Activated CD4-positive, alpha-beta T cell treated with anti-CD3 and anti-CD28 coated beads, Interleukin-2, amount 10 ng/mL, durations not matched to agents 7 days and 5 days (primary cell): ENCODE measurements at places on chromosomes 3 and 15.
A peak's percentile ranks its signal among the peaks of the same experiment; 100 is the strongest.

- DNase-seq = no peak
These were observed 128.8 kb downstream of the MITF start for GRCh38 chr3:69867941-69868505.

- DNase-seq = no peak
These were observed 513.3 kb upstream of the CFAP20DC start for GRCh38 chr3:59563072-59563605.

DNA sequence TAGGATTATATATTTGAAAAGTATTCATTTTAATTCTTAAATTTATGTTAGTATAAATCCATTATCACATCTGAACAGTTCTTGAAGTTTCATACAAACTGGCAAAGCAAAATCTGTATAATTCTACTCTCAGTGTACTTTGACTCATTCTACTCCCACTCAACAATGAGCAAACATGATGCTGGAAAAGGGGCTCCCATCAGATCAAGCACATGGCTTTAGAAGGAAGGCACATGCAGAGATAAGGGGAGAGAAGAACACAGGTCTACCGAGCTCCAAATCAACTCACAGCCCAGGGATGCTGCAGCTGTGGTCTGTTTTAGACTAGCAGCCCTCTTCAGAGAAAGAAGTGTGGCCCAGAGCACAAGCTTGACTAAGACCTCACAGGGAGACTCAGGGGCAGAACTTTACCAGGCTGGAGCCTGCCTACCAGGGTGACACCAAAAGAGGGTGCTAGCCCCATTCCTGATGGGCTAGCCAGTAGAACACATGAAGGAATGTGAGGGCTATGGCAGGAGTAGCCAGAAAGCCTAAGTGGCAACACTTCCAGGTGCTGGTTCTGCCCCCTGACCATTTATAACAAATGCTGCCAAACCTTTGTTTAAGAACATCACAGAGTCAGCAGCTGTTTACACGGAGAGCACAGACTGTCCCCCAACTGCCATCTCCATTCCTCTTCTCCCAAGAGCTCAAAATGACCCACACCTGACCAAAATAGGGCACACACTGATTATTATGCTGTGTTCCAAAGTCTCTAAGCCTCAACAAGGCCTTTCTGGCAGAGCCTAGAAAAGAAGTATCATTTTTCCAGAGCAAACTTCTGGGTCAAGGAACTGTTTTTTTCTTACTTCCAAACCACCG is 19.5 kb downstream of the SEC22C start:
- DNase-seq = no peak

- no peak for DNase-seq
These were observed 155.0 kb downstream of the EPHA3 start for GRCh38 chr3:89262309-89262929.

GRCh38 chr3:53109190-53109589 is 21.0 kb downstream of the RFT1 start:
- peak; percentile 63 for DNase-seq

DNA sequence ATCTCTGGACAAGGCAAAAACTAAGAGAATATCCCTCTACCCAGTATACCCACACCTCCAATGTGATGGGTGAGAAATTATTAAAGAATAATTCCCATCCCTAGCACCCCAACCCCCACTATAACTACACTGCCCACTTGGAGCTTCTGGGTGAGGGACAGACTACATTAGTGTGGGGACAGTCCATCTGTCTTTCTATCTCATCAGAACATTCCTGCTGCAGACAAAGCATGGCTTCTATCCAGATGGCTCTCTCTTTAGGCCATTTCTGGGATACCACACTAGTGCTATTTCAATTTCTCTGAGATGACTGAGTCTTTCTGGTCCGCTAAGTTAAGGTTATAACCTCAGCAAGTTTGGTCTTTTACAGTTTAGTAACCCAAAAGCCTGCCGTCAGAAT is 6.6 kb downstream of the CSNK1G1 start:
- no peak for DNase-seq

DNA sequence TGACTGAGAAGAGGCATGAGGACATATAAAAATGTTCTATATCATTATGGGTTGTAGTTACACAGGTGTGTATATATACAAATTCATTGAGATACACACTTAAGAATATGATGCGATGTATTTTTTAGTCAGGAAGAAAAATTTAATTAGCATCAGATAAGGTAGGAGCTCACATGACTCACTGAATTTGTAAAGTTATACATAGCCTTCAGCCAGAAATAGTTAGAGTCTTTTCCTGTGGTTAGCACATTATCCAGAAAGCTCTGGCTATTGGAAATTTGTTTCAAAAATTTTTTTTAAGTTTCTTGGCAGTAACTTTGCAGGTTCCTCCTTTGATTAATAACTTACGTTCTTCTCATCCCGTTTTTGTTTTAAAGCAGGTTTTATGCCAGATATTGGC is 88.6 kb downstream of the STT3B start:
- no peak for DNase-seq

GRCh38 chr3:172680684-172681083 is 30.2 kb downstream of the NCEH1 start:
- DNase-seq = no peak

DNA sequence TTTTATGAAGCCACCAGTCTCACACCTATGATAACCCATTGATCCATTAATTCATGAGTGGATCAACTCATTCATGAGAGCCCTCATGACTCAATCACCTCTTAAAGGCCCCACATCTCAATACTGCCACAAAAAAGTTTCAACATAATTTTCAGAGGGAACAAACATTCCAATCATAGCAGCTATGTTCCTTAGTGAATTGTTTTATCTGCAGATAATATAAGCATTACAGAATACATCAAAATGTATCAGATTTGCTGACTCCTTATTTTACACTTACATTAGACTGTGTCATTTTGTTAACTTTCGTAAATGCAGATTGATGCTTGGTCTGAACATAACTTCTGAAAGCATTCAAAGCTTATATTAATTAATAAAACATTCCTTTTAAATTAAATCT is 155.3 kb upstream of the MBNL1 start:
- no peak for DNase-seq

GRCh38 chr3:126960604-126960995 is 22.3 kb upstream of the PLXNA1 start:
- DNase-seq = no peak

GRCh38 chr3:24591661-24592555 is 97.3 kb upstream of the THRB start:
- no peak for DNase-seq

DNA sequence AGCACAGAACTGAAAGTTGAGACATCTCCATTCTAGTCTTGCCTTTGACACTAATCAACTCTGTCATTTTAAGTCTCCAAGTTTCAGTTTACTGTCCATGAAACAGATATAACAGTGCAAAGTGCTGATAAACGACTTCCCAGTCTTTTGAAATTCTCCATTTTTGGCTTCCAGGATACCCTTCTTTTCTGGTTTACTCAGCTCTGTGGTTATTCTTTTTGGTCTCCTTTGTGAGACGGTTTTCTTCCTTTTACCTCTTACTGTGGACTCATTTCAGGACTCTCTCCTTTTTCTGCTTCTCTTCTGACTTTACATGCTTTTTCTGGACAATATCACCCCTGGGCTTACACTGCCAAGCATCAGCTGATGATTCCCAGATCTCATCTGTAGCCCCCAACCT is 18.9 kb downstream of the SST start:
- no peak for DNase-seq
